ENCODE measurements at places on chromosomes 2 and 18. TPM values are rescaled to one million over a fixed set of nuclear protein-coding genes. Genes with fewer than 3 reads are reported as not detected.

Gene OSR1
- total RNA-seq, result 6.3 TPM

Gene STARD6
- 0.26 TPM for total RNA-seq

Gene AGXT
- 0.07 TPM for total RNA-seq

Gene TUBB8B
- not detected for total RNA-seq

Gene LONRF2
- 5.0 TPM for total RNA-seq

Gene TP53I3
- total RNA-seq, result 64.3 TPM

Gene SLC35F5
- 82.8 TPM for total RNA-seq

Gene DSEL
- 6.8 TPM for total RNA-seq

Gene C2orf68
- total RNA-seq, result 27.2 TPM

Gene PGAP1
- total RNA-seq, result 6.5 TPM

Gene SATB2
- total RNA-seq, result 8.8 TPM

Gene STK17B
- 19.5 TPM for total RNA-seq

Gene UGT1A3
- total RNA-seq, result not detected

Measured in A172 (cell line).